ENCODE measurements at places on chromosomes 1 and 21.

DNA sequence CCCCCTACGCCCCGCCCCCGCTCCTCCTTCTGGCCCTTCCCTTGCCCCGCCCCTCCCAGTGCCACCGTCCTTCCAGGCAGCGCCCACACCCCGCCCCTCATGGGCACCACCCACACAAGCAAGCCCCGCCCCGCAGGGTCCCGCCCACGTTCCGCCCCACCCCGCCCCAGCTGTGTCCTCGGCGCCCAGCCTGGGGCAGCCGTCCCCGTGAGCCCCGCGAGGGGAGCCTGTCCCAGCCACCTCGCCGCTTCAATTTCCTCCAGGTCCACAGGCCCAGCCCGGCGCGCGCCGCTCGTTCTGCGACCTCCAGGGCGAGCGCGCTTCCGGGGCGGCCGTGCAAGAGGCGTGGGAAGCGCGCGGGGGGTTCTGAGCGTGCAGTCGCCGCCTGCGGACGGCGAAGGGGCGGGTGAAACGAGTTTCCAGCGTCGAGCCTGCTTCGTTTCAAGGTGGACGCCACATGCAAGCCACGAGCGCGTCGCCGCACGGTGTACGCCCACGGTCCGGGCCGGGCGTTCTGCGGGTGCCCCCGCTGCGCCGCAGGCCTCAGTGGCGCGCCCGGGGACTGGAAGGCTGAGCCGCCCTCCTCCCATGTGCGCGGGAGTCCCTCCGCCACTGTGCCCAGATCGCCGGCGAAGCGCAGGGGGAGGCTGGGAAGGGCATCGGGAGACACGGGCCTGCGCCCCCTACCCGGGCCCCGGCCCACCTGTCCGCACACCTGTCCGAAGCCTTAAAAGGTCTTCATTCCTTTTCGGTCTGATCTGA lies 10.8 kb upstream of the FAAP20 start:
- peak; percentile 64 for DNase-seq

DNA sequence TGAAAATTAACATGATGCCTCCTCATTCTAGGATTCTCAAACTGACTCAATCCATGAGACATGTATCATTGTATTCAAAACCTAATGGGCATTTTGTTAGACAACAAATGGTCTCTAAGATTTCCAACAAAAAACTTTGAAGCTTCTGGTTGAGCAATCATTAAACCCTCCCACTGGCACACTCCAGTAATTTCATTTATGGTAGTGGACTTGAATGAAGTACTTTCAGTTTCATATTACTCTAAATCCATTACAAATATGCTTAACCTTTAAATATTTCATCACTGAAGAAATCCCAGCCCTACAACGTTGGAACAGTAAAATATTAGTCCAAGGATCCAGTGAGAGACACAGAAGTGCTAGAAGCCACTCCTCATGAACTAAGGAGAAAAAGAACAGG lies 43.5 kb downstream of the GBP6 start:
- DNase-seq, result no peak

GRCh38 chr21:33451634-33452071 lies 28.1 kb downstream of the TMEM50B start:
- no peak for DNase-seq

GRCh38 chr21:38753114-38753513 lies 52.6 kb upstream of the ETS2 start:
- DNase-seq, result no peak

GRCh38 chr1:42173155-42173933 lies 8.8 kb upstream of the GUCA2A start:
- DNase-seq, result peak; percentile 47

DNA sequence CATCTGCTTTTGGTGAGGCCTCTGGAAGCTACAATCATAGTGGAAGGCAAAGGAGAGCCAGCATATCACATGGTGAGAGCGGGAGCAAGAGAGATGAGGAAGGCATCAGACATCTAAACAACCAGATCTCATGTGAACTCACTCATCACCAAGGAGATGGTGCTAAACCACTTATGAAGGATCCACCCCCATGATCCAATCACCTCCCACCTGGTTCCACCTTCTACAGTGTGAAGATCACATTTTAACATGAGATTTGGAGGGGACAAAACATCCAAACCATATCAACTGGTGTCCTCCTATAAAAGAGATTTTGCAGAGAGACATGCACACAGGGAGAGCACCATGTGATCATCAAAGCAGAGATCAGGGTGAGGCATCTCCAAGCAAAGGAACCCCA lies 578.6 kb downstream of the MATN1 start:
- no peak for DNase-seq

- no peak for DNase-seq
Observed at GRCh38 chr1:13836136-13836535, 136.1 kb downstream of the PRDM2 start.

GRCh38 chr1:85278853-85279314 lies 2.5 kb upstream of the BCL10 start:
- no peak for DNase-seq

DNA sequence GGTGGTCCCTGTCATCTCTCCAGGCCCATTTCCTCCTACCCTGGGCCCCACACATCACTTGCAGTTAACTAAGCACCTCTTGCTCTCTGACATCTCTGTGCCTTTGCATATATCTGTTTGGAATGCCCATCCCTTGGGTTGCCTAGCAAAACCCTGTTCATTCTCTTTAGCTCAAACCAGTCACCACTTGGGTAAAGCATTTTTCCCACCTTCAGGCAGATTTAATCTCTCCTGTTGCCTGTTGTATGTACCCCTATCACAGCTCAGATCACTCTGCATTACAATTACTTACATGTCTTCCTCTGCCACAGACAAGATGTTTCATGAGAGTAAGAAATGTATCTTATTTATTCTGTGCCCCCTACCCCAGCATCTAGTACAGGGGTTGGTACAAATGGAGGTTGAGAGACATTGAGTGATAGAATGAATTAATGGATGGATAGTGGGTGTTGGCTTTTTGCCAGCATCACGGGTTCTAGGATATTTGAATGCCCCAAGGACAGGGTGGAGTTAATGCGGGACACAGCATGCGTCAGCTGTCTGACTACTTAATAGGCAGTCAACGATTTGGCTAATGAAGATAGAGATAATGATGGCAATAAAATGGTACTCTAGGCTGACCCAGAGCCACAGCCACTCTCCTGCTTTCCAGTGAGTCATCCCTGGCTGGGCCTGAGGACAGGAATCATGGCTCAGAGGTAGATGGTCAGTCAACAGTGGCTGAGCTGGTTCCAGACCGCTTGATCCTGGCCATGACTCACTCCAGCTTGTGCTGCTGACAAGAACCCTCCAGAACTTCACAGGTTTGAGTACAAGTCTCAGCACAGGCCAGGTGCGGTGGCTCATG lies 6.5 kb downstream of the NR0B2 start:
- no peak for DNase-seq

GRCh38 chr1:117237726-117238381 lies 27.1 kb upstream of the VTCN1 start:
- DNase-seq, result no peak

- peak; percentile 7 for DNase-seq
Observed at GRCh38 chr1:218156595-218156994, 128.5 kb upstream of the RRP15 start.

DNA sequence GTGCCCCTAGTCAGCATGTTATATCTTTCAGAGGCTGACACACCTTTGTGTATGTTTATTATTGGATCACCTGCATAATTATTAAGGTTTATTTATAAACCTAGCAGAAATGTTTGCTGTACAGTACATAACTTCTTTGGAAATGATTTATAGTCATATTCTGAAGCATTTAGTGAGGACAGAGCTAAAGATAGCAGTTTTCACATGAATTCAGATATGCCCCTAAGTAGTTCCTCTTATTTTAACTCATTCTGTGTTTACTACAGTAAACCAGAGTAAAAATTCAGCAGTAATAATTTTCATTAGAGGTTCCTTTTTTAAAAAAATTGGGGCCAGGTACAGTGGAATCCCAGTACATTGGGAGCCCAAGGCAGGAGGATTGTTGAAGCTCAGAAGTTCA lies 21.4 kb upstream of the BMP8A start:
- no peak for DNase-seq

All from SK-N-DZ (cell line).